ENCODE measurements at places on chromosomes 7 and 10. TPM values are rescaled to one million over a fixed set of nuclear protein-coding genes. Genes with fewer than 3 reads are reported as not detected.
A peak's percentile ranks its signal among the peaks of the same experiment; 100 is the strongest.

DNA sequence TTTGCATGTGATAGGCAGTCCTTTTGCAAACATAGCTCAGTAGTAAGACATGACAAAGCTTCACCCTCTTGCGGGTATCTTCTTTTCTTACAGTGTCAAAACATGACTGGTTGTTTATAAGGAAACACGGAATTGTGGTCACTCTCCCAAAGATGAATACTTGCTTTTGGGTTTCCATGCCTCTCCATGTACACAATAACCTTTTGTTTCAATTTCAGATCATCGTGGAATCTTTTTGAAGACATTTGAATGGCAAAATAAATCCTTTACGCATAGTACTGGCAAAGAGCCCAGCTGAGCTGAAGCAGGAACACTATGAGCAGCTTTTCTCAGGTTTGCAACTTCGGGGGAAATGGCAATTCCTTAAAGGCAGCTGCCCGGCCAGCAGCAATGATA is 156.8 kb upstream of the FRMD4A start:
- no peak for DNase-seq

GRCh38 chr7:30788640-30789333 is 17.6 kb downstream of the MINDY4 start:
- DNase-seq, result no peak

DNA sequence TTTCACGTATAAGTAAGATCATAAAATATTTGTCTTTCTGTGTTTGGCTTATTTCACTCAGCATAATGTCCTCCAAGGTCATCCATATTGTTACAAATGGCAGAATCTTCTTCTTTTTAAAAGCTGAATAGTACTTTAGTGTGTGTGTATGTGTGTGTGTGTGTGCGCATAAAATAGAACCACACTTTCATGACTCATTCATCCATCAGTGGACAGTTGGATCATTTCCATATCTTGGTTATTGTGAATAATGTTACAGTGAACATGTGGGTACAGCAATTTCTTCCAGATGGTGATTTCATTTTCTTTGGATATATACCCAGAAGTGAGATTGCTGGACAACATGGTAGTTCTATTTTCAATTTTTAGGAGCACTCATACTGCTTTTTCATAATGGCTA is 622.4 kb downstream of the NRG3 start:
- DNase-seq, result no peak

- no peak for DNase-seq
These were observed 582.3 kb upstream of the CNTNAP2 start for GRCh38 chr7:145534301-145534700.

- no peak for DNase-seq
These were observed 240.5 kb downstream of the PRPF18 start for GRCh38 chr10:13827076-13827797.

DNA sequence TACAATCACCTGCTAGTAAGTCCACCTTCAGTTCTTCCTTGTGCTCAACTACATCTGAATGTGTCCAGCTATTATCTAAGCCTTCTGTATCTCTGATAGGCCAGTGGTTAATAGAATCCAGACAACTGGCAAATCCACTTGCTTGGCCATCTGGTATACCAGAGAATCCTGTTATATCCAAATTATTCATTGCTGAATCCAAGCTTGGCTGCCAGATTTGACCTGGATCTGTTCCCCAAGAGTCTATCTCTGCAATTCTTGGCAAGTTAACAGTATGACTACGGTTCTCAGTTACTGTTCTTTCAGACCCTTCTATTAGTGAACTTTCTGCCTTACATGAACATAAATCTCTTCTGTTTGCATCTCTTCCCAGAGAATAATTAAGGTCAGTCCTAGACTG is 154.6 kb upstream of the TARP start:
- DNase-seq, result no peak

DNA sequence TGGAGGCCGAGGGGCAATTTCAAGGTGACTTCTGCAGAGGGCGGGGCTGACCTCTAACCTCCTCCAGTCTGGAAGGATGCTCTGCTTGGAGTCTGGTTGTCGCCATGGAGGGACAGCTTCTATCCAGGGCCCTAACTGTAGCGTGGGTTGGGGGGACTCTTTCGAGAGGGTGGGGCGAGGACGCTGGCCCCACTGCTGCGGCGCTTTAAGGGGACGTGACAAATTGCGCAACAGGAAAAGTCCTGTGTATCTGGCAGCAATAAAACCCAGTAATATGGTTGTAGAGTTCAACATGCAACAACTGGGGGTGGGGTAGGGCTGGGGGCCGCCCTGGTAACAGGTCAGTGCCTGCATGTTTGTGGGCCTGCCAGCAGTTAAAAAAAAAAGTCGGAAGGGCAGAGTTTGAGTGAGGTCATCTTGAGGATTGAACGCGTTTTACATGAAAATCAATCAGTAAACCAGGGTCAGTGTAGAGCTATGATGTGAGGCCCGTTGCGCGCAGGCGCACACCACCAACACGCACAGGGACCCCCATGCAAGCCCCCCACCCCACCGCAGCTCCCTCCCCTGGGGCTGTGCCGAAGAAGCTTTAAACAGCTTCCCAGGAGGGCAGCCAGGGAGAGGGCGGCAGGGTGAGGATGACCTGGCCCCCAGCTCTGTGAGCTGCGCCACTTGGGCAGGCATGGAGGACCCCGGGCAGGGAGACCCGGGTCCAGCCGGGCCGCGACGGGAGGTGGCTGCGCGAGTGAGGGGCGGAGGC is 4.3 kb downstream of the SHH start:
- DNase-seq, result peak; percentile 56

DNA sequence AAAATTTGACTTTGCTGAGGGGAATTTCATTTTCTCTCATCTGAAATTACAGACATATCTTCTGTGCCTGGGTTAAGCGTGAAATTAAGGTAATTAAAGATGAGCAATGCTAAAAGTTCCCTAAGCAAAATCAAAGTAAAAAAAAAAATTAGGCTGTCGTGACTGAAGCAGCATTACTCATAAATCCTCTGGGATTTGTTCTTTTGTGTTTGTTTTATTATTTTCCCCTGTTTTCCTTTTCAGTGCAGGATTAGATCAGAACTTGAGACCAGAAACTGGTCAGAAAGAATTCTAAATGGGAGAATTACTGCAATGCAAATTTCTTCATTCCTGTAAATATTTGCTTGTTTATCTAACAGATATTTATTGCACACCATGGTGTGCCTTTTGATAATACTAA is 141.4 kb upstream of the BET1 start:
- no peak for DNase-seq

DNA sequence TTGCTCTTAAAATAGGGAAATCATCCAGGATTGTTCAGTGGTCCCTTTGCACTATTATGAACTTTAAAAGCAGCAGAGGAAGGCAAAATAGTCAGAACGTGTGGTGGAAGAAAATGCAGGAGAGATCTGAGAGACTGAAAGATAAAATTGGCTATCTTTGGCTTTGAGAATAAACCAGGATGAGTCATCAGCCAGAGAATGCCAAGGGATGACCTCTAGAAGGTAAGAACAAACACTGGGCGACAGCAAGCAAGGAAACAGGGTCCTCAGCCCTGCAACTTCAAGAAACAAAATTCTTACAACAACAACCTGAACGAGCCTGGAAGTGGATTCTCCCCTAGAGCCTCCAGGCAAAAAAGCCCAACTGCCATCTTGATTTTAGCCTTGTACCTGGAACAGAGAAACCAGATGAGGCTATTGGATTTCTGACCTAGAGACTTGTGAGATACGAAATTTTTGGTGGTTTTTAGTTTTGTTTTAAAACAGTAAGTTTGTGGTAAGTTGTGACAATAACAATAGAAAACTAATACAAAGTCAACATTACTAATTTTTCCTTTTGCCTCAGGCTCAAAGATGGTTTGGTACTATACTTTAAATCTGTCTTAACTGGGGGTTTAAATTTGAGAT is 130.2 kb upstream of the CNTNAP2 start:
- no peak for DNase-seq

GRCh38 chr10:78565841-78566240 is 502.9 kb upstream of the ZMIZ1 start:
- DNase-seq, result peak; percentile 6

DNA sequence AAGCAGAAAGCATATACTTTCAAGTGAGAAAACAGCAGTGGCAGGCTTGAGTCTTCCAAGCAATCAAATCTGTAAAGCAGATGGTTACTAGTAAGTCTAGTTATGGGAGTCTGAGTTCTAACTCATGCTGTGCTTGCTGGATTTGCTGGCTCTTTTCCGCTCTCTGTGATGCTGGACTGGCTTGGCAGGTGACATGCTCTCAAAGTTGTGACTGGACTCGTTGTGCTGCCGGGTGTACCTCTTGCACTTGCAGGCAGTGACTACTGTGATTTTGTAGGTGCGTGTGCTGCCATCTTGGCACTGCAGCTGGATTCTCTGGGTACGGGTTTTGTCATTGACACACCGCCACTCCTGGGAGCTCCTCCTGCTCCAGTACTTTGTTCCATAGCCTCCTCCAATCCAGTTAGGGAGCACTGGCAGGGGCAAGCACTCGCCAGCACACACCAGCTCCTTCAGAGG is 3.1 kb downstream of the SOSTDC1 start:
- no peak for DNase-seq

- DNase-seq, result no peak
These were observed 4.9 kb downstream of the PILRA start for GRCh38 chr7:100378114-100378755.

DNA sequence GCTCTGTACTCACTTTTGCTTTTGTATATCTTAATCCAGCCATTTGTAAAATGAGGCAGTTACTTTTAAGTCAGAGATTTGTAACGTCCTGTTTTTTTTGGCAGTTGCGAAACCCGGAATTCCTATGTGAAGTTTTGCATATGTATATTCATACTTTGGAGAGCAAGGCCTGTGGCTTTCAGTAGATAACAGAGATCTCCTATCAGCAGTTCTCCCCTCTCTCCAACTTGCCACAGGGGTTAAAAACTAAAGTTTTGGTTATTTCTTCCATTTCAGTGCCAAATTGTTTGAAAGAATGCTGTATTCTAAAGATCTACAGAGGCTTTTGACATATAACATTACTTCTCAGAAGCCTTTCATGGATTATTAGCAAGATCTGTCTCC is 102.4 kb downstream of the EXOC4 start:
- DNase-seq, result peak; percentile 34

GRCh38 chr7:117158941-117159697 is 163.7 kb downstream of the WNT2 start:
- DNase-seq, result no peak

GRCh38 chr10:85995791-85996190 is 370.8 kb downstream of the GRID1 start:
- no peak for DNase-seq

- DNase-seq, result peak; percentile 10
These were observed 1226.7 kb upstream of the LRRN3 start for GRCh38 chr7:109864230-109864629.

DNA sequence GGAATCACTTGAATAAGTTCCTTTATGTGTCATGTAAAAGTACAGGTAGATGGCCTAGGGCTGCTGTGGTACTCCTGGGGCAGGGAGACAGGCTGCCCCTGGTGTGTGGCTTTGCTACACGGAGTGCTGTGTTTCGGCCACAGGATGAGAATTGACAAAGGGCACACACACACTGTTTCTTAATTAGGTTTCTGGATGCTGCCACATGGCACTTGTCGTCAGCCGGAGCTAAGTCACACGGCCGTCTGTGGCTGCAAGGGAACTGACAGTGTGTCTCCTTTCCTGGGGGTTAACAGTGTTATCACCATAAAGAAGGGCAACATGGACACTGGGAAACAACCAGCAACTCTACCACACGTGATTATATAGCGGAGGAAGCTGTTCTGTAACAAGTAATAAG is 55.7 kb upstream of the CREB5 start:
- DNase-seq, result no peak

- DNase-seq, result no peak
These were observed 92.7 kb downstream of the CCDC3 start for GRCh38 chr10:12908773-12909172.

DNA sequence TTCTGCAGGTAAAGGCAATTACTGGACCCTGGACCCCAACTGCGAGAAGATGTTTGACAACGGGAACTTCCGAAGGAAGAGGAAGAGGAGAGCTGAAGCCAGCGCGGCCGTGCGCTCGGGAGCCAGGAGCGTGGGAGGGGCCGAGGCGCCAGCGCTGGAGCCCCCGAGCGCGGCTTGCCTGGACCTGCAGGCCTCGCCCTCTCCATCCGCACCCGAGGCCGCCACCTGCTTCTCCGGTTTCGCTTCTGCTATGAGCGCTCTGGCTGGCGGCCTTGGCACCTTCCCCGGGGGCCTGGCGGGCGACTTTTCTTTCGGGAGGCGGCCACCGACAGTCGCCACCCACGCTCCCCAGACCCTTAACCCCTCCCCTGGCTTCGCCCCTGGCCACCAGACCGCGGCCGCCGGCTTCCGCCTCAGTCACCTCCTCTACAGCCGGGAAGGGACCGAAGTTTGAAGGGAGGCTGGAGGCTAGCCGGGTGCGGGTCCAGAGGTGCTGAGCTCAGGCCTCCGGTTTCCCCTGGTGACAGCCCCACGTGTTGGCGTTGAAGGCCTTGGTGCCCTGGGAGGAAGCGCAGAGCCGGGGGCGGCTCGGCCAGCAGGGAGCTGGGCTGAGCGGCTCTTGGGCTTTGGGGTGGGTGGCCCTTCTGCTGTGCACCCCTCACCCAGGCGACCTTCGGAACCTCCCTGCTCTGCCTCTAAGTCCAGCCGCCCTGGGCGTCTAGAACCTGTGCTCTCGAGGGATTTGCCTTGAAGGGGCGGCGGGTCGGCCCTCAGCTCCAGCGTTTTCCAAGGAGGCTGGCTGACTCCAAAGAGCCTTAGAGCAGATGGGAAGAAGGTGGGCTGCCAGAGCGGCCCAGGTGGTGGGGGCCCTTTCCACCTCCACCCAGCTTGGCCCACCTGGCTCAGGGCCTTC is 1.8 kb downstream of the FOXI2 start:
- DNase-seq, result peak; percentile 74

DNA sequence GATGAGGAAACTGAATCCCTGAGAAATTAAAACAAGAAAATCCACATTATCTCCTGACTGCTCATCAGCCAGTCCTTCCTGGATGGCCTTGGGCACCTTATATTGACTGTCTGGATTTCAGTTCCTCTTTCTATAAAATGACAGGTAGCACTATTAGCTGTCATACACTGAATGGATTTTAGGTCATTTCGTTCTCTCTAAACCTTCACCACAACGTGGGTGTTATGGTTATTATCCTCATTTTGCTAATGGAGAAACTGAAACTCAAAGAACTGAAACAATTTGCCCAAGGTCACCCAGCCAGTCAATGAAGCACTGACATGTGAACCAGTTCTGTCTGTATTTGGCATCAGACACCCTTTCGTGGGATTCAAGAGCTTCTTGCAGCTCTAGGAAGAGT is 193.8 kb downstream of the CYP26A1 start:
- DNase-seq, result no peak

THSD7A gene
- polyA plus RNA-seq, result 5.1 TPM

NODAL gene
- not detected for polyA plus RNA-seq

HOXA11 gene
- 5.5 TPM for polyA plus RNA-seq

C1GALT1 gene
- 16.0 TPM for polyA plus RNA-seq

OTUD1 gene
- polyA plus RNA-seq, result 14.1 TPM

TACR2 gene
- 0.37 TPM for polyA plus RNA-seq

LIPF gene
- polyA plus RNA-seq, result not detected

LEP gene
- polyA plus RNA-seq, result not detected

Measured in kidney (tissue), 22 donors.